ENCODE measurements at places on chromosomes 1 and 21.
A peak's percentile ranks its signal among the peaks of the same experiment; 100 is the strongest.

- DNase-seq: no peak
Observed at GRCh38 chr1:31447210-31447609, 34.2 kb downstream of the SERINC2 start.

GRCh38 chr1:180881806-180882509 is 30.7 kb upstream of the KIAA1614 start:
- no peak for DNase-seq

DNA sequence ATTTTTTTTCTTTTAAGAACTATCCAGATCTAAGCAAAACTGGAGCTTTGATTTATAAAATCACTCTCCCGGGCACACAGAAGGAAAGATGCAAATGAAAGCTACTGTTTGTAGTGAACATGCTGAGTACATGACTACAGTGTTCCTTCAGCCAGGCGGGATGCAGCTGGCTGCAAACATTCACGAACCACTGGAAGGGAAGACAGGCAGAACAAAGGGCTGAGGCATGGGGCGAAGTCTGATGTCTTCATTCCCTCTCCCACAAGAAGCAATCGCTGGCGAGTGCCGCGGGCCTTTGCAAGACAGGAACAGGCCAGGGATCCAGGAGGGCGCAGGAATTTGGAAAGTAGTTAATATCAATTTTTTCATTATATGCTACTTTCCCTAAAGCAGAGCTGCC is 257.9 kb upstream of the AJAP1 start:
- DNase-seq: no peak

DNA sequence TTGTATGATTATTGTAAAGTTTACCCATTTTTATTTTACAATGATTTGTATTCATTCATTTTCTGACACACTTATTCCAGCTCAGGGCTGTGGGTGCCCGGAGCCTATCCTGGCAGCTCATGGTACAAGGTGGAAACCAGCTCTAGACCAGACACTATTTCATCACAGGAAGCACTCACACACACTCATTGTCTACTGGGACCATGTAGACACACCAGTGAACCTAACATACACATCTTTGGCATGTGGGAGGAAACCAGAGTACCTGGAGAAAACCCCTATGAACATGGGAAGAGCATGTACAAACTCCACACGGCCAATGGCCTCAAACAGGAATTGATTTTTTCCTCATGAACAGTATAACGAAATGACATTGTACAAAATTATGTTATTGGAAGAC is 2.4 kb downstream of the DTL start:
- DNase-seq: no peak

DNA sequence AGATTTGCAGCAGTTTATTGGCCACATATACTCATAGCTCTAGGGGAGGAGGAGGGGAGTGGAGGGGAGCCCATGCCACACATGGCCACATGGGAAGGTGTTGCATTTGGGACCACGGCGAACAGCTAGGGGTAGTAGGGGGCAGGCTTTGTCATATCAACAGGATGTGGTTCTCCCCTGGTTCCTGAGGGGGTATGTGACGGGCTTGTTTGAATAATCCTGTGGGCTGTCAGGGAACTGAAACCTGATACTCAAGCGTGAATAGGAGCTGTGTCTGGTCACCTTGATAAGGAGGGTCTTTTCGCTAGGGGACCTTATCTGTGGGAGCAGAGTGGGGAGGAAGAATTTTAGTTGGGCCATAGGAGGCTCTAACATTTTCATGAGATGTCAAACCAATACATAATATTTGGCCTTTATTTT is 264.7 kb downstream of the CTH start:
- DNase-seq: no peak

- DNase-seq: no peak
Observed at GRCh38 chr1:111015222-111015621, 51.5 kb upstream of the LRIF1 start.

DNA sequence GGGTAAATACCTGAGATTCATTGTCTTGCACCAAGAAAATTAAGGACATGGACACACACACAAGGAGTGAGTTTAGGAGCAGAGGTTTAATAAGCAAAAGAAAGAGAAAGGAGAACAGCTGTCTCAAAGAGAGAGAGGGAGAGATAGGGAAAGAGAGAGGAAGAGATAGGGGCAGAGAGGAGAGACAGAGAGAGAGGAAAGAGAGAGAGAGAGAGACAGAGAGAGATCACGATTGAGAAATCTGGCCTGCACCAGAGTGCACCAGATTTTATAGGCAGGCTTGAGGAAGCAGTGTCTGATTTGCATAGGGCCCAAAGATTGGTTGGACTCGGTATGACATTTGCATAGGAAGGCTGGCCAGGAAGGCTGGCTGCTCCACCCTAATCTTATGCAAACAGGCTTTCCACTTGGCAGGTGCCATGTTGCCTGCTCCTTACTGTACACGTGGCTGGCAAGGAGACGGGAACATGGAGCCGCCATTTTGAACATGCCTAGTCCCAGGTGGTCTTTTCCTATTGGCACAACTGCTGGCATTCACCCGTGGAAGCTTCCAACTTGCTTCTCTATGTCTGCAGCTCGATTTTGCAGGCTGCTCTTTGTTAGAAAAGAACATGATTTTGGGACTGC is 419.9 kb downstream of the ZP4 start:
- no peak for DNase-seq

GRCh38 chr1:40980453-40981121 is 1.1 kb downstream of the CTPS1 start:
- peak; percentile 24 for DNase-seq

DNA sequence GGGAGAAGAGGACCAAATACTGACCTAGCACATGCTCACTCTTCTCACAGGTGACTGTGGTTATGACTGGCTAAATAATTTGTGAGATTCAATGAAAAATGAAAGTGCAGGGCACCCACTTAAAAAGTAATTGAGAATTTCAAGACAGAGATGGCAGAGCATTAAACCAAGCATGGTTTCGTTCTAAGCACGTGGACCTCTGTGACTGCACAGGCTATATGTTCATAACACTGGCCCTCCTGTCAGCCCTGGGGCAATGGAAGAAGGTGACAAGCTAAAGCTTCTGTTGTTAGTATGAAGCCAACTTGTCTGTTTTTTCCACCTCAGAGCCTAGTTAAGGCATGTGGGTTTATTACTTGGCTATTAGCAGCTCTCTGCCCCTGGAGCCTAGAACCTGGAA is 130.9 kb downstream of the FASLG start:
- DNase-seq: no peak

DNA sequence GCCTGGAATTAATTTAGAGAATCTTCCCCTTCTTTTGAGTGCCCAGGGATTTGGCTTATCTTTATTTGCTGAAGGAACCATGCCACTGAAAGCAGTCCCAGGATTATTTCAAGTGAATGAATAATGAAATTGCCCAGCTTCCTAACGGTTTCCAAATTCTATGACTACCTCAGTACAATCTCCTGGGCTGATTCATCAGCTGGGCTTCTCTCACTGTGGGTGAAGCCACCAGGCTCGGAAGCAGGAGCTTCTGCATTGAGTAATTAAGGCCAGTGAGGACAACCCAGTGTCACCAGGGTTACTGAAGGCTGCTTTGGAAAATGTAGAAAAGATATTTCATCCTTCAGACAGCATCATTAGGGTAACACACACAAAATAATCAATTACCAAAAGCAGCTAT is 169.8 kb downstream of the DAB1 start:
- DNase-seq: no peak

- no peak for DNase-seq
Observed at GRCh38 chr1:89932598-89933364, 62.1 kb upstream of the ZNF326 start.

GRCh38 chr1:207820568-207821463 is 69.0 kb downstream of the CD46 start:
- no peak for DNase-seq

- no peak for DNase-seq
Observed at GRCh38 chr1:89276690-89277089, 4.0 kb upstream of the GBP5 start.

DNA sequence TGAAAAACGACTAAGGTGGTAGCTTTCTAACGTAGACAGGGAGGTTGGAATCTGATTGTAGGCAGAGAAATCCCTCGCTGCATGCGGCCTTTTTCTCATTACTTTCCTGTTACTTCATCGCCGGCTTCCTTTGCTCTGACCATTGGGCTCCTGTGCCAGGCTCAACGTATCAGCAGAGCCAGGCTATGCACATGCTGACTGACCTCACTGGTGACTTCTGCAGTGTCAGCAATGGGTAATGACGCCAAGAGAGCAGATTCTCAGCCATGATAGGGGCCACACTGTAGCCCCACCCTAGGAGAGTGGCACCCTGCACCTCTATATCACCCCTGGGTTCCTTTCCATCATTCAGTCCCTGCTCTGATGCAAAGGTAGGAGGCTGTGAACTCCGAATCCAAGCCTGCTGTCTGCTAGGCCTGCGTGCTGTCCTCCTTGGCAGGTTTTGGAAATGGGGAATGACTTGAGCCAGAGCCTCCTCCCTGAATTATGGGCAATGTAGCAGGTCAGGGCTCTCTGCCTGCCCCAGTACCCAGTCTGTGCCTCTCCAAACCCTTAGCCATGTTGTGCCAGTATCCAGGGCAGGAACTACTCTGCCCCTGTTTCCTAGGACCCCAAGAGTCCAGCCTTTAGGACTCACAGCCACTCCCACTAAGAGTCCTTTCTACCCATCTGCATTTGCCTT is 11.4 kb downstream of the PPFIA4 start:
- no peak for DNase-seq

GRCh38 chr1:61299463-61299862 is 217.1 kb downstream of the NFIA start:
- DNase-seq: no peak

DNA sequence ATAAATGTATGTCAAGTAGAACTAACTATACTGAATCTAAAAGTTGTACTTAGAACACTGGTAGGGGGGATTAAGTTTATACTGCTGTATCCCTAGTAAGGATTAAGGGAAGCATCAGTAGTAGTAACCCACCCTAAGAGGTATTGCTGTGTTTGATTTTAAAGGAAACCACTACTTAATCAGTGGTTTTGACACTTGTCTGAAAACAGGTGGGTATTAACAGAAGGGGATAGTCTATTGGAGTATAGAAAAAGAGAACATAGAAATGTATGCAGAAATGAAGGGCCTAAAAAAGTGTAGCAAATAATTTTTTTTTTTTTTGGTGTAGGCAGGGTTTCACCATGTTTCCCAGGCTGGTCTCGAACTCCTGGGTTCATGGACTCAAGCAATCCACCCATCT is 2.2 kb downstream of the MIGA1 start:
- DNase-seq: no peak

DNA sequence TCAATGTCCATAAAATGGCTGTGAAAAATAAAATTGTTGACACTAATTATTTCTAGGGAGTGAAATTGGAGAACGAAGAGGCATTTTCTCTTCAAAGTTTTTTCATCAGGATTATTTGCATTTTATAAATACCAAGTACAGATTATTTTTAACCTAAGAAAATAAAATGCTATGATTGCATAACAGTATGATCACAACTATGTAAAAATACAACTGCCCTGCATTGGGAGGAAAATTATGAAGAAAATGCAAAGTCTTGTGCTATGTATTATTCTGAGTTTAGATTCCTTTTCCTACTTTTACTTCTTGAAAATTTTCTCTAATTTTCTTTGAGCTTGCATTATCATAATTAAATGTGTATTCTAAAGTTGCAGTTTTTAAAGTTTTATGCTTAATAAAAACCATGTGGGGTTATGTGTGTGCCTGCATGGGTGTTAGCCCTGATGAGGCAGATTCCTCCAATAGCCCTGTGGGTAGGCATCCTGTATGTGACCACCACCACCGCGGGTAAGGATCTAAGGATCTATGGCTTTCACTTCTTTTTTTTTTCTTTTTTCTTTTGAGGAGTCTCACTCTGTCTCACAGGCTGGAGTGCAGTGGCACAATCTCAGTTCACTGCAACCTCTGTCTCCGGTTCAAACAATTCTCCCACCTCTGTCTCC is 24.7 kb downstream of the STX6 start:
- no peak for DNase-seq

DNA sequence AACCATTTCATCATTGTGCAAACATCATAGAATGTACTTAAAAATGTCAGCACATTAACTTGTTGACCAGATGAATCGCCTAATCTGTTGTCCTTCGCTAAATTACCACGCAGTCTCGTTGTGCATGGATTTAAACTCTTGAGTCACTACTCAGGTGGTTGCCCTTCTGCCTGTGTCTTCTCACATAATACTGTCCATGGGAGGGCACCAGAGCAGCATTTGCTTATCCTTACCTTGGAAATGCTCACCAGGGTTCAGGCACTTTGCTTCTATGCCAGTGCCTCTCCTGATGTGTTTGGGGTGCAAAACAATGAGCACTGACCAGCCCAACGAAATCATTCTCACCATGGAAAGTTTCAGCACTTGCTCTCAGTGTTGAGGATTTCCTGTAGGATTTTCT is 559.9 kb downstream of the RWDD3 start:
- no peak for DNase-seq

GRCh38 chr1:29835406-29835805 is 599.1 kb downstream of the PTPRU start:
- no peak for DNase-seq

GRCh38 chr1:159936273-159936904 is 9.0 kb downstream of the IGSF9 start:
- peak; percentile 76 for DNase-seq

GRCh38 chr21:39452207-39452969 is 618 bp downstream of the SH3BGR start:
- DNase-seq: no peak

DNA sequence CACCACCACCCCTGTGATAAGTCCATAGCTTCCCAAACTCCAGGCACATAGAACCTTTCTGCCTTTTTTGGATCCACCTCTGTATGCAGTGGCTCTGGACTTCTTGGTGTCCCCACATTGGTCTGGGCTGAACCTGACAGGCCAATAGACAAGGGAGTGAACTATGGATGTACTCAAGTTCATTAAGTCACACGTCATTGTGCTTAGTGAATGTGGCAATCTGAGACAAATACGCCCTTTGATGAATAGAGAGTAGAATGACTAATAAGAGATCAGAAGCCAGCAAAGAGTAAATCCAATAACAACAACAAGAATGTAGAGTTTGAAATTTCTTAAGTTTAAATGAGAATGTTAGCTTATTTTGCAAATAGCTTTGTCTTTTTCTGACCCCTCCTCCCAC is 114.8 kb downstream of the ST6GALNAC3 start:
- DNase-seq: no peak

- DNase-seq: no peak
Observed at GRCh38 chr1:61914823-61915482, 172.7 kb downstream of the PATJ start.

- no peak for DNase-seq
Observed at GRCh38 chr1:204709021-204709420, 23.5 kb upstream of the LRRN2 start.

DNA sequence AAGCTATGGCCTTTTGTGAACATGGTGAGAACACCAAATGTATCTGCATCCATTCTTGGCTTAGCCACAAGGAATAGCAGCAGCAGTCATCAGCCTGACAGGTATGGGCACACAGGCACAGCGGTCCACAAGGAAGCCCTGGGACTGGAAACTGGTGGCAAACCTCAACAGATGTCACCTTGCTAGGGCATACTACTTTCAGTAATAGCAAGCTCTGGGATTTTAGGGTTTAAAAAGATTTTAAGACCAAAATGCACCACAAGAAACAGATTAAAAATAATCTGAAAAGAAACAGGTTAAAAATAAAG is 9.7 kb upstream of the CADM3 start:
- no peak for DNase-seq
